ENCODE measurements at places on chromosomes 2 and 18.

DNA sequence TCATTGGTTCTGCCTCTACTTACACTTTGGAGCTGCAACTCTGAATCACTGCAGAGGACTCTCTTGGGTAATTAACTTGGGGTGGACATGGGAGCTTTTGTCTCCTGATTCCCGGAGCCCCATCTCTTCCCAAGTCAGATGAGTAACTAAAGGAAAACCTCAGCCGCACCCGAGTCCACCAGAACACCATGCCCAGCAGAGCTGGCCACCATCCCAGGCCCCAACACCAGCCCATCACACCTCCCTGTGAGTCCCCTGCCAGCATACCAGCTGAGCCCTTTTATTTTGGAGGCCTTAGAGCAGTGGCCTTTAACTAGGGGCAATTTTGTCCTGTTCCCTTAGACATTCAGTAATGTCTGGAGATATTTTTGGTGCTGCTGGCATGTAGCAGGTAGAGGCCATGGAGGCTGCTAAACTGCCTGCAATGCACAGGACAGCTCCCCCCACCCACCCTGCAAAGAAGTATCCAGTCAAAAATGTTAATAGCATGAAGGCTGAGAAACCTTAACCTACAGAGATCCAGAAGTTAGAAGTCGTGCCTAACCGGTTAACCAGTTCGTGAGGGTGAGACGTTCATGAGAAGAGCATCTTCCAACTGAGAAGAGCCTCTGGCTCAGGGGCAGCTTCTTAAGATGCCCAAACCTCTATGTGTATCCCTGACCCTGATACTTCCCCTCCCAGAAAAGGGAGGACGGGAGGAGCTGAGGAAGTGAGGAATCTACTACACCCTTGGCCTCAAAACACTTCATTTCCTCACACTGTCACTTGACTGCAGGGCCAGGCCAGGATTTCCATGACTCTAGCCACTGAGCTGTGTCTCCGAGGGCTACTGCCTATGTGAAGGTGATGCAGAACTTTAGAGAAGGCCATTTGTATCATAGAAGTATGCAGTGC lies 139.9 kb upstream of the EPAS1 start:
- DNase-seq, result no peak

DNA sequence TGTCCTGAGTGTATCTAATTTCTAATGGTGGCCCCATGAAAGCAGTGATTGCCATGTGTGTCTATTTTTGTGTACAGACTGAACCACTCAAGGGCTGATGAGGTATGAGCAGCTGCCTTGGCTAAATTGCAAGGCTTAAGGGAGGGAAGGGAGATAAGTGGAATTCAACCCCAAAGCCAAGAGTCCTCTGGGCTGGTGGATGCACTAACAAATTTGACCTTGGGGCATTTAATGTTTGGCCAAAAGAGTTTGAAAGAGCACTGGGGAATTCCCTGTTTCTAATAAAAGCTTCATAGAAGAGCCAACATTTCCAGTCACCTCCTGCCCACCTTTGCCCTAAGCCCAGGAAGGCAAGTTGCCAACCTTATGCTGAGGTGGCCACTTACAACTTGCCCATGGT lies 172.1 kb downstream of the SETBP1 start:
- DNase-seq, result no peak

GRCh38 chr2:109230941-109231420 lies 102.0 kb downstream of the SH3RF3 start:
- DNase-seq, result no peak

GRCh38 chr2:5700551-5700950 lies 8.4 kb downstream of the SOX11 start:
- DNase-seq, result no peak
